ENCODE measurements at places on chromosomes 3 and 15. TPM values are rescaled to one million over a fixed set of nuclear protein-coding genes. Genes with fewer than 3 reads are reported as not detected.

Gene PPM1L
- polyA plus RNA-seq, result 20.3 TPM

Gene SEMA3G
- 0.20 TPM for polyA plus RNA-seq

Gene GOLGA6L4
- 3.4 TPM for polyA plus RNA-seq

Gene SNTN
- 3.5 TPM for polyA plus RNA-seq
